ENCODE measurements at places on chromosomes 12 and 14.
A peak's percentile ranks its signal among the peaks of the same experiment; 100 is the strongest.

DNA sequence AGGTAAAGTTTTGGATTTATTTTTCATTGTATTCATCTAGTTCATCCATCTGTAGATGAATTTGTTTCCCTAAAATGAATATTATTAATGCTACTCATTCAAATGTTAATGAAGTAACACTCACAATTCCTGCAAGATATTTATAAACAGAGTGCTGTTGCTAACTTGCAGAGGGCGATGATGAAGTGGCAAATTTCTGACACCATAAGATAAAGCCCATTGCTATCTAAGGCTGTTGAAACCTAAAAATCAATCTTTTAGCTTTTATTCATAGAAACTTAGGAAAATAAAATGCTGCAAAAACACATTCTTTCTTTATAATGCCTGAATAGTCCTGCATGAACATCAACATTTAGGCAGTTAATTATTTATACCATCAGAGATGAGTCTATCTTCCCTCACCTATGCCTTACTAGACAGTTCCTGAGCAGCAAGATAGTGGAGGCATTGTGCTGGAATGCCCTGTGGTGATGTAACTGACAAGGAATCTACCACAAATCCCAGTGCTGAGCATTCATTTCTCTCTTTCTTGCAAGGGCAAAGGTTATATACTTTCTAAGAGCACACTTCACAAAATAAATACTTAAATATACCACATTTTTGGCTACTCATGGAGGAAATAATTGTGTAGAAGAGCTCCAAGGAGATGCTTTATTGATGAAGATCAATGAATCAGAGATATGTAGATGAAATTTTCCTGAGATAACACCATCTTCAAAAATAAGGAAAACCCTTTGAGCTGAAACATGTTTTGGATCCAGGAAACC is 57.6 kb downstream of the LMNTD1 start:
- peak; percentile 85 for DNase-seq

- peak; percentile 12 for DNase-seq
Measured at GRCh38 chr14:73889376-73889775, 2.7 kb downstream of the ZNF410 start.

- DNase-seq, result no peak
Measured at GRCh38 chr12:91287753-91288152, 105.1 kb upstream of the DCN start.

DNA sequence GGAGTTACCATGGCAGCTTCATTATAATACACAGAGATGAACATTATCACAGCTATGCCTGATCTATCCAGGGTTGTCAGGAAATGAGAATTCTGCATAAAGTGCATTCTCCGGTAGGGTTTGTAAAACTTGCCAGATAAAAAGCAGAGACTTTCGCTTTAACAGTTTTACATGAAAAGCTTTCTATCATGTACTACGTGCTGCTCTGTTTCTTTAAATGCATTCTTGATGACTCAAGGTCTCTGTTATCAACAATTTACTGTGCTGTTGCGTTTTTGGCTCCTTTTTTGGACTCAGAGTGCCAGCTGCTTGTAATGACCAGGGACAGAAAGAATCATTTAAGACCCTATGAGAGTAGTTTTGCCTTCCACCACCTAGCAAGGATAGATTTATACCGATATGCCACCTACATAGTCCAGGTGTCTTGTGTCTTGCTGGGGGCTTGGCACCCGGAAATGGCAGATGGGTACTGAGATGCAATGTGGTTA is 371.2 kb downstream of the BTG1 start:
- DNase-seq, result peak; percentile 53

- no peak for DNase-seq
Measured at GRCh38 chr12:115060477-115061168, 376.6 kb upstream of the TBX3 start.

- no peak for DNase-seq
Measured at GRCh38 chr14:36339816-36340215, 19.4 kb upstream of the MBIP start.

- DNase-seq, result peak; percentile 11
Measured at GRCh38 chr12:100279607-100280244, 12.7 kb downstream of the SCYL2 start.

- no peak for DNase-seq
Measured at GRCh38 chr14:96584907-96585671, 82.9 kb downstream of the PAPOLA start.

GRCh38 chr14:56310643-56311042 is 192.4 kb downstream of the PELI2 start:
- DNase-seq, result no peak

GRCh38 chr14:61104358-61104757 is 123.3 kb downstream of the SLC38A6 start:
- DNase-seq, result no peak

DNA sequence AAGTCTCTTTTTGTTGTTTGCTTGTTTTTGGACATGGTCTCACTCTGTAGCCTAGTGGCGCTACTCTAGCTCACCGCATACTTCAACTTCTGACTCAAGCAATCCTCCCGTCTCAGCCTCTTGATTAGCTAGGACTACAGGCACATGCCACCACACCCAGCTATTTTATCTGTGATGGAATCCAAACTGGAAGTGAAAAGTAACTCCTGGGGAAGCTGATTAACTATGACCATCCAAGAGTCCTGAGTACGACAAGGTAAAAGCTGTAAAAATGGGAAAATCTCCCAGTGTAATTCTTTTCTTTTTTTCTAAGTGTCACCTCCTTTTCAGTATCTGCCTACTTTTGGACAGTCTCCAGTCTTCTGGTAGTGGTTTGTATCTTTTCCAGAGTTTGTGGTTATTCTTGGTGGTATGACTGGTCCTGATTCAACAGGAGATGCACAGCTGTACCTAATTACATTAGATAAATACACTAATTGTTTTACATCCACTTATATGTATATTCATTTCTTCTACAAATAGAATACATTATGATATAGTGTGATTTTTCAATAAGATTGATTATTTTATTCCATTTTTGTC is 97.8 kb downstream of the SLC6A15 start:
- DNase-seq, result peak; percentile 77

DNA sequence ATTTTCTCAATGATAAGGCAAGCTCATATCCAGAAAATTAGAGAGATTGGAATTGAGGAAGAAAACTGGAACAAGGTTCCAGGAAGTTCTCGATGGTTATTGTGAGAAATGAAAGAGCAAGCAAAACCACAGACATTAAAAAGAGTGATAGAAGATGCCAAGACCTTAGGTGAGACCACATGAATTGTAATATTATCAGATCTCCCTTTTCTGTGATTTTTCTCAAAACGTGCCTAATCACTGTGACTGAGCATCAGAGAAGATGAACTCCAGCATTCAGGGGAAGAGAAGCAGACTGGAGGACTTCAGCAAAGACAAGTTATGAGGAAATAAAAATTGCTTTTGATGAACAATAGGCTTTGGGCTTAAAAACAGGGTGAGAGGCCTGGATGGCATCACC is 278.8 kb downstream of the SOX5 start:
- no peak for DNase-seq

- DNase-seq, result peak; percentile 33
Measured at GRCh38 chr12:9244894-9245293, 36.7 kb upstream of the PZP start.

All from GM23248 (cell line).